ENCODE measurements at places on chromosomes 7 and 10. TPM values are rescaled to one million over a fixed set of nuclear protein-coding genes. Genes with fewer than 3 reads are reported as not detected.
A peak's percentile ranks its signal among the peaks of the same experiment; 100 is the strongest.

GRCh38 chr7:69663911-69664832, 65.9 kb downstream of the AUTS2 start:
- H3K4me3 ChIP-seq = no peak overlapping the region
- H3K4me1 ChIP-seq = peaks cover 9% of the 10 kb centered on the region
- H3K27ac ChIP-seq = no peak overlapping the region
- H3K36me3 ChIP-seq = no peaks in the 10 kb centered on the region
- H3K27me3 ChIP-seq = no peaks in the 10 kb centered on the region

- peak within 1 kb of the TSS; percentile 80 for H3K4me3 ChIP-seq
- peaks cover 17% of the 10 kb centered on the region for H3K27me3 ChIP-seq
Measured at GRCh38 chr7:73770002-73770859, at the start of gene CLDN3. Gene CLDN3 (minus strand): TSS chr7:73770270. CDS start chr7:73770049, 221 bp downstream.

GRCh38 chr7:31093282-31093681, 41.2 kb downstream of the ADCYAP1R1 start:
- no peak overlapping the region for H3K27ac ChIP-seq
- no peaks in the 10 kb centered on the region for H3K27me3 ChIP-seq
- no peak overlapping the region for H3K4me3 ChIP-seq

DNA sequence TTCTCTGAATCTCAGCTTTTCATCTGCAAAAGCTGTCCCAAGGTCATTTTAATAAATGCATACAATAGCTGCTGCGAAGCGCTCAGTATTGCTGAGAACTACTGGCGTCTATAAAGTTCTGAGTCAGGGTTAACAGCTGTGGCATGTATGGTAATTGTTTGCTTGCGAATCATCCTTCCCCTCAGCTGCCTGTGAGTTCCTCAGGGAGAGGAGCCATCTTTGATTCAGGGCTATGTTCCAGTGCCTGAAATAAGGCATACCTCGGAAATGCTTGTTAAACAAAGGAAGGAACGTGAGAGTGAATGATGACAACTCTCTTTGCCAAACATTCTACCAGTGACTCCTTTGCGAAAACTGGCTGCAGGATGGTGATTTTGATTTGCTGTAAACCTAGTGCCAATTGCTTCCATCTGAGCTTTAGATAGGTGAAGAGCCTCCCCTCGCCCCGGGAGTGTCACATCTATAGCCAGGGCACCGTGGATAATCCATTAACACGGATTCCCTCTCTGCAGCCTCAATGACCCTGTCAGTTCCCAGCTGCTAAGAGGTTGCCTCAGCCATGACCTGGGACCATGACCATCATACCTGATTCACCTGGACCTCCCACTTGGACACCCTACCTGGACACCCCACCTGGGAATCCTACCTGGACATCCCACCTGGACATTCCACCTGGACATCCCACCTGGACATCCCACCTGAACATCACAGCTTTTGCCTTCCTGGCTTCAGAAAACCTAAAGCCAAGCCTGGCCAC, 39.6 kb downstream of the GPRIN2 start:
- H3K4me1 ChIP-seq = no peaks in the 10 kb centered on the region
- no peak for DNase-seq
- no peak overlapping the region for H3K27ac ChIP-seq
- no peak overlapping the region for H3K4me3 ChIP-seq

- peaks cover 38% of the 10 kb centered on the region for H3K4me1 ChIP-seq
- no peak overlapping the region for H3K27ac ChIP-seq
- H3K36me3 ChIP-seq = no peaks in the 10 kb centered on the region
- H3K27me3 ChIP-seq = no peaks in the 10 kb centered on the region
Measured at GRCh38 chr10:103839519-103839871, 15.9 kb downstream of the SH3PXD2A start.

DNA sequence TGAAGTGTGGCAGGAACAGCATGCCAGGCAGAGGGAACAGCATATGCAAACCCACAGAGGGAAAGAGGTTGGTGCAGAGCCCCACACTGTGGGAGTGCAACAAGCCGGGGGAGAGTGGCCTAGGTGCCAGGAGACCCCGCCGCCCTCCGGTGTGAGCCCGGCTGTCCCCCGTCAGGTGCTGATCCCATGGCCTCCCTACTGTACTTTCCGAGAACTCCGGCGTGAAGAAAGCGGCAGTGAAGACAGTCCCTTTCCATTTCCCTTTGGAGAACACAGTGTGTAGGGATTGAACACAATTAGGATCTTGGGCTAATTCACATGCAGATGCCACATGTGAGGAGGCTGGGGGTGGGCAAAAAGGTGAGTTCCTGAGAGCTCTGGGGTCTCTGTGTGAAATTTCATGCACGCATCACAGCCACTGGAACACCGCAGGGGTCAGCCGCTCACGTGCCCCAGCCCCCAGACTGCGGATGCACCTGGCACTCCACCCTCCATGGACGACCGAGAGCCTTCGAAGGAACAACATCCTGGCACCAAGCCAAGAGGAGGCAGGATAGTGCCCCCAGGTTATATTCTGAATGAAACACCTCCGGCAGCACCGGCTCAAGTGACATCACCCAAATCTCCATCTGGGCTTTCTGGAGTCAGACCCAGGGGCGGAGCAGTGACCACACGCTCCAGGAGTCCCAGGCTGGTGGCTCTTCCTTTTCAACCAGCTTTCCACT, 82.1 kb upstream of the PPP2R2D start:
- H3K4me3 ChIP-seq = no peak overlapping the region
- H3K4me1 ChIP-seq = no peaks in the 10 kb centered on the region
- H3K27me3 ChIP-seq = no peaks in the 10 kb centered on the region
- H3K27ac ChIP-seq = no peak overlapping the region
- DNase-seq = no peak

GRCh38 chr10:62015994-62016393, 114.5 kb downstream of the ARID5B start:
- H3K36me3 ChIP-seq = no peaks in the 10 kb centered on the region
- H3K4me3 ChIP-seq = no peak overlapping the region
- H3K27me3 ChIP-seq = no peaks in the 10 kb centered on the region
- no peak overlapping the region for H3K27ac ChIP-seq

DNA sequence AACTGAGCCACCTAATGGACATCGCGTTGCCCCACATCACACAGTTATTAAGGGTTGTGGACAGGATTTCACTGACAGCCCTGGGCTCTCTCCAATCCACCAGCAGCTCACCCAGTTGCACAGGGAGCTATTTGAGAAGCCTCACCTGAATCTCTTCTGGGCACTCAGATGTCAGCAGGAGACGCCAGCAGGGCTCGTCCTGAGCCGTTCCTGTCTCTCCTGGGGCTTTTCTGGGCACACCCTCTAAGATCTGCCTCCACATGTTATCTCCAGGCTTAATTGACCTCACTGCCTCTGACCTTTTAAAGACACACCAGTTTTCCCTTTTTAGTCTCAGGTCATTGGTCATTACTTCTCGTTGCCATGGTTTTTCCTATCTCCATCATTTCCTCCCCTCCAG, 63.0 kb downstream of the GRID1 start:
- H3K27ac ChIP-seq = no peak overlapping the region
- H3K27me3 ChIP-seq = no peaks in the 10 kb centered on the region
- H3K36me3 ChIP-seq = no peaks in the 10 kb centered on the region
- H3K4me3 ChIP-seq = no peak overlapping the region
- no peak for DNase-seq

Gene CACNA2D1
- 33.7 TPM for total RNA-seq

Gene FRMD4A
- total RNA-seq = 18.3 TPM

All from GM23338 (cell line).